Stimulated activated CD8-positive, alpha-beta memory T cell treated with anti-CD3 and anti-CD28 coated beads, Interleukin-2, amount 100 ng/mL, for 48 hours (primary cell): ENCODE measurements at places on chromosomes 4 and X.

GRCh38 chr4:10731690-10732089, 47.1 kb upstream of the CLNK start:
- DNase-seq: no peak

DNA sequence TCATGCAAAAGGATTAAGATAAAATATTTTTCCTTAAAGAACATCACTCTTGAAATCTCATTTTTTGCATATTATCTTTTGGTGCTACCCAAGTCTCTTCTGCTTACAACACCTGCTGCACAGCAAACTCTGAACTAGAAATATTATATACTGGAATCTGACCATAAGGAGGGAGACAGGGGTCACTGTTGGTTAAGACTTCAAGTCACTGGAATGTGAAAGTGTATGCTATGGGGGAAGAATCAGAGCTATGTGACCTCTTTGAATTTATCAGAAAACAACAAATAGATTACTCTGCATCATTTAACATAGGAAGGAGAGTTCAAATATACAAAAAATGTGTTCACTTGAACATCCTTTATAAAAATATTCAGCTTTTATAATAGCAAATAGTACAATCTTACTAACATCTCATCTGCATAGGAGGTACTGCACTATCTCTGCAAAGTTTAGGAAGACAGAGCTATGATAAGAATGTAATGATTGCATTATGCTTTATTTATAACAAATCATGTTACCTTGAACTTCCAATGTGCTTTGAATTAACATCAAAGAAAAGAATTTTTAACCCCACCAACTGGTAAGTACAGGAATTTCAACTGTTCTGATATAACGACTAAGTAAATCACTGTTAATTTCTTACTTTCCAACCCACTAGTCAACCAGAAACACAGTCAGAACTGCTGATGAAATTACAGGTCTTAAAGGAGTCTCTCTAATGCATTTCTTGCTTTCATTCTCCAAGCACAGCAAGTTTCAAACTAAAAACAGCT, 69.8 kb downstream of the ZNF827 start:
- DNase-seq: no peak

DNA sequence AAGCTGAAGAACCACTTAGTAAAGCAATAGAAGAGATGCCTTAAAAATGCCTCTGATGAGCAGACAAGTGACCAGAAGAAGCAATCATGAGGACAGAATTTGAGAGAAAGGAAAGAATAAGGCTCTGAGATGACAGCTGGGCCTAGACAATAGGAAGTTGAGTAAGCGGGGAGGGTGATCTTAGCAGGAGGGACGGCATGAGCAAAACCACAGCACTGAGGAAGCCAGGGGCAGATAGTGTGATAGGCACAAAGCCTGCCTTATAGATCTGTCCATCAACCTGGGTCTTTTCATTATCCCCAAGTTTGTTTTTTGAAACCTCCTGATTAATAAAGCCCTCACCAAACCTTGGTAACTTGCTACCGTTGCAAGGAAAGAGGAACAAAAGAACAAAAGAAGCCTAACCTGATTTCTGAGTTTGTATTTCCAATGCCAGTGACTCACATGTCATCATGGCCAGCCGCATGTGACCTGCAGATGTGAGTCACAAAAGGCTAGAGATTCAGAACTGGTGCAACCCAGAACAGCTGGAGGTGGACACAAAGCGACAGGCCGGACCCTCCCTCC, 55.7 kb upstream of the PPARGC1A start:
- no peak for DNase-seq

GRCh38 chr4:72977936-72978485, 91.5 kb downstream of the COX18 start:
- no peak for DNase-seq

DNA sequence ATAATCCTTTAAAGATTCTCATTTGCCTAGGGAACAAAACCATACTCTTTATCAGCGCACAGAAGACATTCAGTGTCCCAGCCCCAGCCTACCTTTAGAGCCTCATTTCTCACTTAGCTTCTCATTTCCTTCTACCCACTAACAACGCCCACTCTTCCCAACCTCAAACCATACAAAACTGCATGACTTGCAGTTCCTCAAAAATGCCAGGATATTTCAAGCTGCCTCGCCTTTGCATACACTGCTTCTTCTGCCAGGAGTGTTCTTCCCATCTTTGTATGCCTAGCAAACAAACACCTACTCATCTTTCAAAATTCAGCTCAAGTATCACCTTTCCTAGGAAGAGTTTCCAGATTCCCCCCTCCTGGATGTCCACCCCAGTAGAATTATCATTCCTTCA, 129.9 kb upstream of the ADGRL3 start:
- DNase-seq: no peak

DNA sequence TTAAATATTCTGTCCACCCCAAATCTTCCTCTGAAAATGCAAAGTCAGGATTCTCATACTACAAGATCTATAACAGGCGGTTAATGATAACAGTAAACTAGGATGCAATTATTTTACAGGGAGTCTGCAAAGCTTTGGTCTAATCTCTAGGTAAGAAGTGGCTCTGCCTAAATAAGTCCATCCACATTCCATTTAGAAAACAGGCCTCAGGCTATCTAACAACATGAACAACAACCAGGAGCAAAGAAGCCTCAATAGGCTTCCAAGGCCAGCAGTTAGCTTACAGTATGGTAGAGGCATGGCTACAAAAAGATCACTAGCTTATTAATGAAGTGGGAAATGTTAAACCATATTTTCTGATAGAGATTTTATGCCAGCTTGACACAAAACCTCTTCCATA, 6.4 kb downstream of the MAB21L2 start:
- no peak for DNase-seq

DNA sequence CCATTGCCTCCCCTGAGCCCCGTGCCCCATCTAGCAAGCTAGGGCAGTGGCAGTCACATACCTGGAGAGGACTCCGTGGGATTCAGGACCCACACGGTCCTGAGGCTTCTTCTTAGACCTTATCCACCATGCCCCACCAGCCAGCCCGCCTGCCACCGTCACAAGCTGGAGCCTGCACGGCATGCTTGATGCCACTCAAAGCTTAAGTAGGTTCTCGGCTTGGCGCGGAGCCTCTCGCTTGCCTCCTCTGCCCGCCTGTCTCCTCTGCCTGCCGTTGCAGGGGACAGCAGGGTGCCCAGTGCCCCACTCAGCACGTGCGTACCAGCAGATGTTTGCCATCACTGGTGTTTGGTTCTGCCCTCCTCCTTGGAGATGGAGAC, 14.1 kb downstream of the PSAPL1 start:
- no peak for DNase-seq

- no peak for DNase-seq
Observed at GRCh38 chr4:189081826-189082225, 858.8 kb upstream of the FRG1 start.

- DNase-seq: no peak
Observed at GRCh38 chr4:45316257-45316656, 589.9 kb upstream of the GNPDA2 start.

DNA sequence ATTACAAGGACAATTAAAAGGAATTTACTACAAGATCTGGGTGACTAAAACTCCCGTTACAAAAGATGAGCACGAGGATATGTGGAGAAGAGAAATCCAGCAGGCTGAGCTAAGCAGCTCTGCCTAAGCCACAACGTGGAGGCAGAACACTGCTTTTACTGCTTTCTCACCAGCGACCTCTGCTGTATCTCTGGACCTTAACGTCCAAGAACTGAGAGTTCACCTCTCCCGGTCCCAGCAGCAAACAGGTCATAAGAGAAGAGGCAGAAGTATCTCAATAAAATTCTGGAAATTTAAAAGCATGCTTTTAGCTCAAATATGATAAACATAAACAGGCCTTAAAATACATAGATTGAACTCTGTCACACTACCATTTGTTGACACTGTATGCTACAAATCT, 81.0 kb downstream of the ADGRA3 start:
- no peak for DNase-seq

DNA sequence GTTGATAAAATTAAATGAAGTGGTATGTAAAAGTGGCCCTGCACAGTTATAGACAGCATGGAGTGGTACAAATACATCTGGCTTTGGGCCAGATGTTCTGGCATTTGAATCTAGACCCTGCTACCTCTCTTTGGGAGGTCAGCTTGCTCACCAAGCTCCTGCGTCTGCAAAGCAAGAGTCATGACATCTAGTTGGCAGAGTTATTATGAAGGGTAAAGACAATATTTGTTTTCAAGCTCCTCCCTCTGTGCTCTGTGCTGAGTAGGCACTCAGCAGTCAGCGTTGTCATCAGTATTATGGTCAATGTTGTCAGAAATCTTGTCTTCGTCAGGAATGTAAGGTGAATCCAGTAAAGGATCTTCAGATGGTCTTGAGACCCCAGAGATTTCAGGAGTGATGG, 55.8 kb downstream of the CCNI start:
- no peak for DNase-seq

- DNase-seq: no peak
Observed at GRCh38 chr4:3523628-3524221, 8.5 kb downstream of the LRPAP1 start.

- DNase-seq: no peak
Observed at GRCh38 chrX:16593801-16594200, 56.2 kb upstream of the S100G start.

DNA sequence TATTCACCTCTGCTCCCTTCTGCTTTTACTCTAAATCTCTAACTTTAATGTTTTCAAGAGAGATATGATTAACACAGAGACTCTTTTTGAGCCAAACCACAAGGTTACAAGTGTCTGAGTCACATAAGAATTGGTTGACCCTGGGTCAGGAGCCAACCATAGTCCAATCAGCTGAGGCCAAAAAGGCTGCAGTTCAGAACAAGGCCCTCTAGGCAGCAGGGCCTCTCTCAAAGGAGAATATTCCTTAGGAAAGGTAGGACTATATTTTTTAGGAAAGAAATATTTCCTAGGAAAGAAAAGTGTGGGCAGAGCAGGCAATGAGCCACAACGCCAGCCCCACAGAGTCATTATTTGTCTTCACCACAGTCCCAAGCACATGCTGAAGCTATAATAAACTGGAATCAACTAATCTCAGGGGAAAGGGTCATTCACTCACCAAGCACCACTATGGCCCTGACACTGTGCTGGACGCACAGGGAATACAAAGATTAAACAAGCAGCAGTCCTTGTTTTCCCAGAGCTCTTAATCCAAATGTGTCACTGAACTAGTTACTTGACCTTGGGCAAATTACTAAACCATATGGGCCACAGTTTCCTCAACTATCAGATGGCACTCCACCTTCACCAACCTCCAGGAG, 2.2 kb downstream of the ATP8A1 start:
- no peak for DNase-seq

DNA sequence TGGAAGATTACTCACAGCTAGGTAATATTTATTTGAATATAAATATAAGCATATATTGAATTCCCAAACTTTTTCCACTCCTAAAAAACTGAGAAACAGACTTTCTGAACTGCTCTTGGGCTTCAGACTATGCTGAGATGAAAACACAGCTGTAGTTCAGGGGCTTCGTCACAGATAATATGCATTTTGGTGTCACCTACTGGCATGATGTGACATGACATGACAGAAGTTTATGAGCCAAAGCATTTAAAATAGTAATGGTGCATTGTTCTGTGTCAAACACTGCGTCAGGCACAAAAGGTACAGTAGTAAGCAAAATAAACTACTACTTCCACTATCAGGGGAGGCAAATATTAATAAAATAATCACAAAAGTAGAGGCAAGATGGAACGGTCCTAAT, 171.3 kb downstream of the BTC start:
- DNase-seq: no peak

GRCh38 chr4:16226816-16227461, 668 bp upstream of the TAPT1 start:
- peak; percentile 16 for DNase-seq

DNA sequence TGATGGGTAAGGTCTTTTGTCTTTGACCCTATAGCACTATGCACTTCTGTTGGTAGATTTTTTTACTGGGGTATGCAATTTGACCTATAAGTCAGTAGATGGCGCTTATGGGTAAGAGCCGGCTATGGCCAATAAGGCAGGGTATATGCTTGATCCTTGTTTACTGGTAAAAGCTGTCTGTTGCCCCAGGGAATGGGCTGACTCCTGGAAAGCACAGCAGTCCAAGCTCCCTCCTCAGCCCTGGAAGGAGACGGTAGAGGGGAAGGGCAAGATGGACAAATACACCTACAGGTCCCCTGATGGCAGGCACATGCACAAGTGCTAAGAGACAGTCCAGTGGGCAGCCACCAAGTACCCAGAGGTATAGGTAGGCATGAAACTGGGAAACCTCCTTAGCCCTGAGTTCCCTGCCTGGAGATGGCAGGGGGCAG, 63.7 kb downstream of the ADAMTS3 start:
- DNase-seq: no peak

GRCh38 chr4:25658357-25658771, 2.7 kb downstream of the SLC34A2 start:
- no peak for DNase-seq

- DNase-seq: no peak
Observed at GRCh38 chr4:109969087-109969486, 56.4 kb downstream of the EGF start.

- DNase-seq: no peak
Observed at GRCh38 chrX:128975745-128976144, 547.5 kb downstream of the SMARCA1 start.

DNA sequence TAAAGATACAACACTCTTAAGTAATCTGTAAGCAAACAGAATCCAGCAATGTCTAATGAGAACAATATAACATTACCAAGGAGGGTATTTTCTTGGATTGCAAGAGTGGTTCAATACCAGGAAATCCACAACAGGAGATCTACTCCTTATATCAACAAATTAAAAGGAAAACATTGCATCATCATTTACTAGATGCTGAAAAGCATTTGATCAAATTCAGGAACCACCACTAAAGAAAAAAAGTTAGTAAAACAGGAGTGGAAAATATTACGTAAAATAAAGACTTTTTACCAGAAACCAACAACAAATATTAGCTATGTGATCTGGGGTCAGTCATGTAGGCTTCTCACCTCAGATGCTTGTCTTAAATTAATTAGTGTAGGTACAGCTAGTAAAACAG, 66.8 kb upstream of the MAB21L2 start:
- DNase-seq: no peak

GRCh38 chr4:126018274-126018673, 703.5 kb downstream of the FAT4 start:
- no peak for DNase-seq

GRCh38 chr4:107472265-107472948, 247.6 kb downstream of the PAPSS1 start:
- no peak for DNase-seq

- peak; percentile 3 for DNase-seq
Observed at GRCh38 chr4:70559211-70559830, 32.7 kb upstream of the AMBN start.

- no peak for DNase-seq
Observed at GRCh38 chr4:98930311-98930865, 1.5 kb upstream of the EIF4E start.

DNA sequence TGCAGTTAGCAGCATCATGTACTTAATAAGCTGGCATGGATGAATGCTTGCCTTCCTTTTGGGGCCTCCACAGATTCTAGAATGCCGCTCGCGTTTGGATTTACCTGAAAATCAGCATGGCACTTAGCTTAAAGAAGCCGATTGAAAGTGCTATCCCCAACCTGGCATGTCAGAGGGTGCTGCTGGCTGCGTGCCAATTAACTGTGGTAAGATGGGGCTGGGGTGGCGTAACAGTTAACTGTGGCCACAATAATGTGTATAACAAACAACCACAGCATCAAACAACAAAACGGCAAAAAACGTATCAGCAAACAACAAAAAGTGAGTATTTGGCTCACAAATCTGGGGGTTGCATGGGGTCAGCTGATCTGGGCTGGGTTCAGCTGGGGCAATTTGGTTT, 70.5 kb downstream of the CBLL2 start:
- no peak for DNase-seq

GRCh38 chr4:113740857-113741379, 20.6 kb downstream of the CAMK2D start:
- no peak for DNase-seq

GRCh38 chr4:78426972-78427371, 124.6 kb upstream of the ANXA3 start:
- DNase-seq: no peak
